Heart right ventricle (tissue), 16 donors: ENCODE measurements at places on chromosomes 2 and 18. TPM values are rescaled to one million over a fixed set of nuclear protein-coding genes. Genes with fewer than 3 reads are reported as not detected.

GRCh38 chr2:36729067-36729466 lies 32.6 kb downstream of the VIT start:
- no peak for DNase-seq

GRCh38 chr2:107719836-107720235 lies 106.9 kb upstream of the RGPD4 start:
- DNase-seq: no peak

DNA sequence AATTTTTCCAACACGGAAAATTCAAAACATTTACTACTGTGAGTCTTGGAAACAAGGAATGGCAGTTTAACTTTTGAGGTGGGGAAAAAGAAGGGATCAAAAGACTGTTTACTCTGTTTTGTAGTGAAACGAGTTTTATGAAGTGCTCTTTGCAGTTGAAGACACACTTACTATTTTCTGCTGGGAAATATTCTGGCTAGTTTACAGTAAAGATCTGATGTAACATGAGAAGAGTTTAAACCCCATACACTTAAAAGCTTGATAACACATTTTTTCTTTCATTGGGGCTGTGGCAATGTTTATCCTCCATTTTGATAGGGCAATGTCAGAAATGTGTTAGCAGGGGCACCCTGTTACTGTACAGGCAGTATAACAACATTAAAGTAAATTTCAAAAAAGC lies 124.9 kb upstream of the SMAD7 start:
- no peak for DNase-seq

DNA sequence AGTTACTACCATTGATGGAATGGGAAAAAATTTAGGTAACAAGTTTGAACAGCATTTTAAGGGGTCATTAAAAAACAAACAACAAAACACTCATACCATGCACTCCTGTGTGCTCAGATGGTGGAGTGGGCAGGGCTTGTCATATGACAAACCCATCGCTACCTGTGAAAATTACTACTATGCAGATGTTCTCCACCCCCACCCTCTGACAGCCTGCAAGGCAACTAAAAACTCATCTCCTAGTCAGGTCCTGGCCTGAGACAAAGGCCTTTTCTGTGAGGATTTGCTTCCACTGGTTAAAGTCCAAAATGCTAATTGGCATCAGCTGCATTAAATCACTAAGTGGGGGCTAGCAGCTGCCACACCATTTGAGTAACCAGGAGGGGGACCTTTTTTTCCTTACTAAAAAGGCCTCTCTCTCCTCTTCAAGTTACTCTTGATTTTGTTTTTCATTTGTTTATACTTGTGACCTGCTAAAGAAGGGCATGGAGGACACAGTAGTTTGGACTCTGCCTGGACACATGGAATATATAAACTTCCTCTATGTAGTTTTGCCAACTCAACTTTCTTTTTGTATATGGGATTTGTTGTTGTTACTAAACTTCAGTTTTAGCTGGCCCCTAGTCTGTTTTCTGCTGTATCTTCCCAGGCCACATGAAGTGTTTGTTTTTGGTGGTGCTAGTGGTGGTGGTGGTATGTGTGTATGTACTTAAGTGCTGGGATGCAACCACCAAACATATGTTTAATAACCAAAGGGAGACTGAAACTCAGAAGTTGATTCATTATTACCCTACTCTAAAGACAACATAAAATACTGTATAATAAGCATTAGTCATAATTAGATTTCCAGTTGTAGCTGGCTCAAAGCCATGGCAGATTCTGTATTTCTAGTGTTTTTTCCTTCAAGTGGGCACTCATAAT lies 121.3 kb downstream of the MAP4K4 start:
- no peak for DNase-seq

- no peak for DNase-seq
Observed at GRCh38 chr18:33372442-33372841, 68.1 kb downstream of the CCDC178 start.

GRCh38 chr18:41996020-41996419 lies 41.0 kb downstream of the PIK3C3 start:
- DNase-seq: no peak

DNA sequence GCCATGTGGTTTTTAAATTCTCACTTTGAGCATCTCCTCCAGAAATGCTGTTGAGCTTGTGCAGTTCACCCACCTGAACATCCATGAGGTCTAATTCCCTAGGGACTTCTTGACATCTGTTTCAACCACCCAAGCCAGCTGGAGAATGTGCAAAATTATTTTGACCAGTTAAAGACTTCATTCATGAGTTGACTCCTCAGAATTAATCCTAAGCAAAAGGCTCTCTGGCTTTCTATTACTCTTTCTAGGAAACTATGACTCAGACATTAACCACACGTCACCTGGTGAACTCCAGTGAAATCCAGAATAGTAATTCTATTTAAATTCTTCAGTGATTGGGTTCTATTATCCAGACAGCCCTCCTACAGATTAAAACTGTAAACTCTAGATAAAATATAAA lies 247.5 kb downstream of the NBAS start:
- DNase-seq: no peak

- no peak for DNase-seq
Observed at GRCh38 chr2:64133828-64134227, 10.4 kb downstream of the PELI1 start.

- no peak for DNase-seq
Observed at GRCh38 chr2:181170256-181170655, 189.9 kb downstream of the UBE2E3 start.

The LHCGR gene
- 1.3 TPM for total RNA-seq

The TUBA3D gene
- total RNA-seq: 9.1 TPM

The RAB17 gene
- total RNA-seq: 5.0 TPM

The ARHGAP28 gene
- total RNA-seq: 3.7 TPM

The PLB1 gene
- 1.6 TPM for total RNA-seq

The CHRNG gene
- total RNA-seq: not detected

The MYL1 gene
- total RNA-seq: not detected
